ENCODE measurements at places on chromosomes 16 and 17.
A peak's percentile ranks its signal among the peaks of the same experiment; 100 is the strongest.

DNA sequence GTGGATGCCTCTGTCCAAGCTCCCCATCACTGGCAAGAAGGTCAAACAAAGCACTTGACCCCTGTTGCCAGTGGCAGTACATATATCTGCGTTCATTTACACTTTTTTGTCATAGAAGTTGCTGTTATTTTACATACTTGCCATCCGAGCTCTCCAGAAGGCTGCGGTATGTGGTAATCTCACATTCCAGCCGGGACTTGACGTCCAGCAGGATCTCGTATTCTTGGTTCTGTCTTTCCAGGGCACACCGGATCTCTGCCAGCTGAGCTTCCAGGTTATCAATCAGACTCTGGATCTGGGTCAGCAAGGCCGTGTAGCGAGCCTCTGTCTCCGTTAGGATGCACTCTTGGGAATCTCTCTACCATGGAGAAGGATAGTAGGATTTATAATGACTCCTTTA is 6.6 kb downstream of the KRT39 start:
- peaks cover 2% of the 10 kb centered on the region for H3K27me3 ChIP-seq
- H3K36me3 ChIP-seq = no peaks in the 10 kb centered on the region
- H3K4me1 ChIP-seq = no peaks in the 10 kb centered on the region
- no peak overlapping the region for H3K27ac ChIP-seq
- no peak overlapping the region for H3K4me3 ChIP-seq
- no peak for DNase-seq

DNA sequence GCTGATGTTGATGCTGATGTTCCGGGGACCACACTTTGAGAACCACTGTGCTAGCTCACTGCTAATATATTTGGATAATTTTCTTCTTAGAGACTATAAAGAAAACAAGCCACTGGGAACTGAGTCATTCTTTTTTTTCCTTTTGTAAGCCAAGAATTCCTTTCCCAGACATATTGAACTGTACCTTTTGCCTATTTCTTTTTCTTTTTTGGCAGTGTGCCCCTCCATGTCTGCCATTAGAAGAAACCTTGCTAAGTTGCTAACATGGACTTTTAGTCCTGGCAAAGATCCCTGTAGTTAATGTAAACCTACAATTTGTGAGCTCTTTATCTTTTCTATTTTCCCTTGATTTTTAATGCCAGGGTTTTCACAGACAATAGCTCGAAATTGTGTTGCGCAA is 17.3 kb upstream of the ERCC4 start:
- H3K27me3 ChIP-seq = no peaks in the 10 kb centered on the region
- H3K36me3 ChIP-seq = no peaks in the 10 kb centered on the region
- no peak for DNase-seq

DNA sequence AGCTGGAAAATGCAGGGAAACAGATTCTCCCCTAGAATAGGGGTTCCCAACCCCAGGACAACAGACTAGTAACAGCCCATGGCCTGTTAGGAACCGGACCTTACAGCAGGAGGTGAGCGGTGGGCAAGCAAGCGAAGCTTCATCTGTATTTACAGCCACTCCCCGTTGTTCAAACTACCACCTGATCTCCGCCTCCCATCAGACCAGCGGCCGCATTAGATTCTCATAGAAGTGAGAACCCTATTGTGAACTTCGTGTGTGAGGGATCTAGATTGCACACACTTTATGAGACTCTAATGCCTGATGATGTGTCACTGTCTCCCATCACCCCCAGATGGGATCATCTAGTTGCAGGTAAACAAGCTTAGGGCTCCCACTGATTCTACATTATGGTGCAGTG is 3.5 kb downstream of the CD300LB start:
- H3K27me3 ChIP-seq = peaks cover 2% of the 10 kb centered on the region
- no peak overlapping the region for H3K27ac ChIP-seq
- no peaks in the 10 kb centered on the region for H3K36me3 ChIP-seq
- H3K4me1 ChIP-seq = no peaks in the 10 kb centered on the region
- H3K4me3 ChIP-seq = no peak overlapping the region

DNA sequence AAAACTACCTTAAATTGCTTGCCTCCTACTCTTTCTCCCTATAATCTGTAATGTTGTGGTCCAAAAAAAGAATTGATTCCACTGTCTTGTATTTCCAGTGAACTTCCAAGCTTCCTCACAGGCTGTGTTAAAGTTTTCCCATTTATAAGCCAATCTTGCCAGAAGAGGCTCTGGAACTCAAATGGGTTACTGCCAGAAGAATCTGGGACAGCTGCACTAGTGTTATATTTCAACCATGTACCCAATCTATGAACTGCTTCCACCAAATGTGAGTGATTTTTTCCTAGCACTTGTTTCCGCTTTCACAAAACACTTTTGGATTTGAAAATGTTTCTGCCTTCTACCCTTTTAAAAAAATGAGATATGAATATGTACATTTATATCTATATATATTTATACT is 1.8 kb downstream of the CCDC43 start:
- H3K27me3 ChIP-seq = no peaks in the 10 kb centered on the region
- H3K4me3 ChIP-seq = no peak overlapping the region
- H3K4me1 ChIP-seq = peaks cover 2% of the 10 kb centered on the region
- H3K36me3 ChIP-seq = peaks cover 2% of the 10 kb centered on the region

DNA sequence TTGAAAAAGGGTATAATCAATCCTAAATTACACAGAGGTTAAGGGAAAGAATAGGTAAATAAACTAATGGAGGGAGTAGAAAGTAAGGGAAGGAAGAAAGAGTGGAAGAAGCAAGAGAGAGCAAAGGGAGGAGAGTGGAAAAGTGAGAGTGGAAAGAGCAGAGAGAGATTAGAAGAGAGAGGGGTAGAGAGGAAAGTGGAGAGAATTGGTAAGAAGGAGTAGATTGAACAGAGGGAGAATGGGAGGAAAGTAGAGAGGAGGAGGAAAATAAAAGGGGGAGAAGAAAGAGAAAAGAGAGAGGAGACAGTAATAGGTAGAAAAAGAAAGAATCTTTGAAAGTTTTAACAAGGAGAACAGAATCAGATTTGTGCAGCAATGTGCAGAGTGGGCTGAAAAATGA is 24.9 kb downstream of the TERB1 start:
- no peak overlapping the region for H3K4me3 ChIP-seq
- no peak for DNase-seq
- no peak overlapping the region for H3K27ac ChIP-seq
- no peaks in the 10 kb centered on the region for H3K4me1 ChIP-seq

DNA sequence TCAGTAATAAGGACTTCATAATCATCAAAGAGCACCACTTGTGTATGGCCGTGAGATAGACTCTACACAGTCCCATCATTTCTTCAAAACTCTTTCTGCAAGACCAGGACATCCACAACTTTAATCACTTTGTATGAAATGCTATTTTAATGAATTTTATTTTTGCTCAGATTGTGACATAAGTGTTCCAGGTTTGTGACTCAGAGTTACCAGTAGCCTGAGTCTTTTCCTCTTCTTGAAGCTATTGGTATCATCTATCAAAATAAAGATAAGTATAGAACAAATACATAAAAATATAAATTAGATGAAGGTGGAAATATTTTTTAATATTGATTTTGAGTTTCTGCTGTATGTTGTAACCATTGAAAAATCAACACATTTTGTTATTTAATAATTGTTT is 16.6 kb upstream of the VWA3A start:
- no peaks in the 10 kb centered on the region for H3K27me3 ChIP-seq
- no peaks in the 10 kb centered on the region for H3K36me3 ChIP-seq
- H3K4me3 ChIP-seq = no peak overlapping the region
- H3K27ac ChIP-seq = no peak overlapping the region
- peaks cover 1% of the 10 kb centered on the region for H3K4me1 ChIP-seq
- no peak for DNase-seq

GRCh38 chr16:56241596-56241995 is 50.3 kb downstream of the GNAO1 start:
- no peaks in the 10 kb centered on the region for H3K27me3 ChIP-seq
- no peak overlapping the region for H3K4me3 ChIP-seq
- no peak overlapping the region for H3K27ac ChIP-seq

- no peak overlapping the region for H3K27ac ChIP-seq
- H3K27me3 ChIP-seq = no peaks in the 10 kb centered on the region
- H3K36me3 ChIP-seq = peaks cover 65% of the 10 kb centered on the region
- DNase-seq = no peak
These were observed 18.3 kb downstream of the NQO1 start for GRCh38 chr16:69707920-69708683.

GRCh38 chr17:37358098-37358829 is 17.5 kb upstream of the C17orf78 start:
- H3K36me3 ChIP-seq = no peaks in the 10 kb centered on the region
- H3K27ac ChIP-seq = peak overlapping the region; percentile 95
- H3K4me3 ChIP-seq = peak overlapping the region; percentile 60
- DNase-seq = peak; percentile 90
- no peaks in the 10 kb centered on the region for H3K27me3 ChIP-seq

- H3K4me3 ChIP-seq = no peak overlapping the region
- H3K27ac ChIP-seq = no peak overlapping the region
- peaks cover 9% of the 10 kb centered on the region for H3K36me3 ChIP-seq
- H3K4me1 ChIP-seq = no peaks in the 10 kb centered on the region
- H3K27me3 ChIP-seq = no peaks in the 10 kb centered on the region
These were observed 15.1 kb downstream of the AXIN1 start for GRCh38 chr16:337437-337836.

DNA sequence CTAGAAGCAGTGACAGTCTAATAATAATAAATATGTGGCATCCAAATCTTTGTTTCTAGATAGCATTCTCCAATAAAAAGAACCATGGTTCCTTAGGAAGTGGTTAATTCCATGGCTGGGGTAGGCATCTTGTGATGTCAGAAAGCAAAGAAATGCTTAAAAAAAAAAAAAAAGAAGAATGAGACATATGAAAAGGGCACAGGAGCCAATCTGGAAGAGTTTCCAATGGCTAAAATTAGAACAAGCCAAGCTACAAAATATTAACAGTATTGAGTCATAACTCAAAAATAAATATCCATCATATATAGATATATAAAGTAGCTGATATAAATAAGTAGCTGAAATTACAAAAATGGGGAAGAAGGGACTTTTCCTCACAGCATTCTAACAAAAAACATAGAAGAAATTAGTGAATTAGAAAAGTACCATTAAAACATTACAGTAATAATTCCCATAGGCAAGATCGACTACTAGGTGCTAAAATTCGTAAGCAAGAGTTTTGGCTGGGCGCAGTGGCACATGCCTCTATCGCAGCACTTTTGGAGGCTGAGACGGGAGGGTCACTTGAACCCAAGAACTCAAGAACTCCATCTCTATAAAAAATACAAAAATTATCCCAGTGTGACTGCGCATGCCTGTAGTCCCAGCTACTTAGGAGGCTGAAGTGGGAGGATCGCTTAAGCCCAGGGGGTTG is 111.3 kb downstream of the TRIM37 start:
- H3K4me3 ChIP-seq = no peak overlapping the region
- H3K27me3 ChIP-seq = no peaks in the 10 kb centered on the region
- DNase-seq = no peak
- no peak overlapping the region for H3K27ac ChIP-seq

- H3K36me3 ChIP-seq = no peaks in the 10 kb centered on the region
- DNase-seq = no peak
- H3K27ac ChIP-seq = no peak overlapping the region
These were observed 10.2 kb downstream of the CFAP97D1 start for GRCh38 chr17:43790311-43790940.

DNA sequence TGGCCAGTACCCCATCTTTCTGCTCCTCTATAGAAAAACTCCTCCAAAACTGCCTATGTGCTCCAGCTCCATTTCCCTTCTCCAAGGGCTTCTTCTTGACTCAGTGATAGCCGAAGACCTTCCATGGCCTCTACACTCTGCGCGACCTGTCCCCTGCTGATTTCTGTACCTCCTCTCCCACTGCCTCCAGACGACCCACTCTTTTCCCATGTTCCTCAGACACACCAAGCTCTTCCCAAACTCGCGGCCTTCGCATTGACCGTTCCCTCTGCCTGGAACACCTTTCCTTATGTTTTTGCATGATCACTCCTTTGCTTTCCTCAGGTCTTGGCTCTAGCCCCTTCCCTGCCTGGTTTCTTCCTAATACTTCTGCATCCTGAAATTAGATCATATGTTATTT is 255.6 kb upstream of the SDK2 start:
- peaks cover 44% of the 10 kb centered on the region for H3K27me3 ChIP-seq
- peaks cover 13% of the 10 kb centered on the region for H3K4me1 ChIP-seq
- no peak overlapping the region for H3K4me3 ChIP-seq
- no peaks in the 10 kb centered on the region for H3K36me3 ChIP-seq
- no peak overlapping the region for H3K27ac ChIP-seq
- DNase-seq = no peak

DNA sequence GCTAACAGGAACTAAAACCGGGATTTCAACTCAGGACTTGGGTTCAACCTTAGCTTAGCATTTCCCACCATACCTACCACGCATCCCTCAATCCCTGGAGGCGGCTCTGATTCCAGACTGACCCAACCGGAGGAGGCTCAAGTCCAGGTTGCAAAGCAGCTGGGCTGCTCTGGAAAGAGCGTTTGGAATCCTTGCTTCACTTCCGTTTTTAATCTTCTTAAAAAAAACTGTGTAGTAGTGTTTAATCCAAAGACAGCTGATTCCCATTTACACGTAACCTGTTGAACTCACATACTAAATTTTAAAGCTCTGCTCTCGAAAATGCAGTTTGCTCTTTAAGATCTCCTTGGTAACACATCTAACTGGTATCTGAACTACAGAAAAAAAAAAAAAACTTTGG is 50.0 kb downstream of the NXN start:
- H3K4me1 ChIP-seq = peaks cover 15% of the 10 kb centered on the region
- H3K27ac ChIP-seq = no peak overlapping the region
- DNase-seq = no peak
- H3K4me3 ChIP-seq = no peak overlapping the region

- peaks cover 22% of the 10 kb centered on the region for H3K27me3 ChIP-seq
- peaks cover 7% of the 10 kb centered on the region for H3K4me1 ChIP-seq
- no peak overlapping the region for H3K4me3 ChIP-seq
These were observed 8.4 kb upstream of the TNS4 start for GRCh38 chr17:40509626-40510327.

DNA sequence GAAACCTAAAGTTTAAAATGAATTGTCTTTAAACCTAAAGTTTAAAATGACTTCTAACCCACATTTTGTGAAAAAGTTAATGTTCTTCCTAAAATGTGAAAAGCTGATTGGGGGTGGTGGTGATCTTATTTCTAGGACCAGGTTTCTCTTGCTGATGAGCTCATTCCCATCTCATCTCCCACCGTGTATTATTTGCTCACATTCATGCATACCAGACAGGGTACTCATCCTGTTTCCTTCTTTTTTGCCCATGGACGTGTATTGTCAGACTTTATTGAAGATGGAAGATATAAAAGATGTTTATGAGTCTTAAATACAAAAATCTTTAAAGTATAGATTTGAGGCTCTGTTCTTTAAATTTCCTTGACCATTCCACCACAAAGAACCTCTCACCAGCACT is 70.1 kb upstream of the MPHOSPH6 start:
- no peaks in the 10 kb centered on the region for H3K27me3 ChIP-seq
- no peak overlapping the region for H3K27ac ChIP-seq
- no peak overlapping the region for H3K4me3 ChIP-seq
- no peak for DNase-seq
